ENCODE measurements at places on chromosomes 3 and 15.

GRCh38 chr3:44455318-44455717 is 22.2 kb downstream of the ZNF445 start:
- DNase-seq, result no peak

GRCh38 chr15:80915472-80915871 is 74.1 kb downstream of the MESD start:
- DNase-seq, result no peak

- DNase-seq, result no peak
These were observed 95.4 kb downstream of the CACNA1D start for GRCh38 chr3:53589806-53590205.

GRCh38 chr3:193897731-193898180 is 238.2 kb upstream of the HES1 start:
- DNase-seq, result no peak

GRCh38 chr3:152395764-152396163 is 127.0 kb downstream of the MBNL1 start:
- no peak for DNase-seq

DNA sequence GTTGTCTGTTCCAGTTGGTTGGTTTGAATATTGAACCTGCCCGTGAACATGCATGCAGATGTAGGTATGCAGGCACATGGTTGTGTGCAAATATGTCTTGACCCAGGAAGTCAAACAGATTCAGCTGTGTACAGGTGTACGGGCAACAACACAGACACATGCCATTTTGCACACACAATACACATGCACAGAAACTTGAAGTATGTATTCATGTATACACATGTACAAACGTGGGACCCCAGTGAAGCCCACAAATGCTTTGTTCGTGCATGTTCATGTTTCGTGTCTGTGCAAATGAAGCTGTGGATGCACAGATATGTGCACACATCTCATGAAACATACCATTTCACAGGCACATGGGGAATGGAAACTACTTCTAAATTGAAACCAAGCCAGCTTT is 30.7 kb downstream of the IDH3A start:
- DNase-seq, result no peak

DNA sequence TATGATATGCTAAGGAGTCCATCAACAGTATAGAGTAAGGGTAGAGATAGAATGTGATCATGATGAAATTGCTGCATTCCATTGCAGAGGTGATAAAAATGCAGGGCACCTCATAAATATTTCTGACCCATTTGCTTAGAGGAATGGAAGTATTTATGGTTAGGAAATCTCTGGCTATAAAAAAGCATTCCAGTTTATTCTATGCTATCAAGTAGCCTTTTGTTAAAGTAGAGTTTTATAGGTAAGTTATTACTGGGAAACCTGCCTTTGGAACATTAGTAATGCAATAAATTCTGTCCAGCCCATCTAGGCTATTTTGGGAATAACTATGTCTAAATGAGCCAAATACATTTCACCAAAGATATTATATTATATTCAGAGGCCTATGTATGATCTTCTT is 19.8 kb upstream of the STRIT1 start:
- no peak for DNase-seq

DNA sequence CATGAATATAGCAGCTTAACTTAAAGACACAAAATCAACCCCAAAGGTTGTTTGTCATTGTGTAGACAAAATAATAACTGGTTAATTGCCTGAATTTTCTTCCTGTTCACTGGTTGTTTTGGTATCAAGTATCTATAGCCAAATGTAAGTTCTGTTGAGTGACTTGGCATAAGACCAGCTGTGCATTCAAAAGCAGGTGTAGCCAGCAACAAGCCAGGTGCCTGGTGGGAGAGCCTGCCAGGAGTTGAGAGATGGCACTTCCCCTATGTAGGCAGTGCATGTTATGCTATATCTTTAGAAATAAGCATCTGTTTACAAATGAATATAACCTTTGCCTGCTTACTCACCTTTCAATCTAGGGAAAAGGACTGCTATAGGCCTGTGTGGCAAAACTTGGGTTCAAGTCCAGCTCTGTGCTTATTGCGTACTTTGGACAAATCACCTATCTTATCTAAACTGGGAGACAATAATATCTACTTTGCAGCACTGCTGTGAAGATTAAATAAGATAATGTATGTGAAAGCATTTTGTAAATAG is 84.9 kb upstream of the TBL1XR1 start:
- no peak for DNase-seq

DNA sequence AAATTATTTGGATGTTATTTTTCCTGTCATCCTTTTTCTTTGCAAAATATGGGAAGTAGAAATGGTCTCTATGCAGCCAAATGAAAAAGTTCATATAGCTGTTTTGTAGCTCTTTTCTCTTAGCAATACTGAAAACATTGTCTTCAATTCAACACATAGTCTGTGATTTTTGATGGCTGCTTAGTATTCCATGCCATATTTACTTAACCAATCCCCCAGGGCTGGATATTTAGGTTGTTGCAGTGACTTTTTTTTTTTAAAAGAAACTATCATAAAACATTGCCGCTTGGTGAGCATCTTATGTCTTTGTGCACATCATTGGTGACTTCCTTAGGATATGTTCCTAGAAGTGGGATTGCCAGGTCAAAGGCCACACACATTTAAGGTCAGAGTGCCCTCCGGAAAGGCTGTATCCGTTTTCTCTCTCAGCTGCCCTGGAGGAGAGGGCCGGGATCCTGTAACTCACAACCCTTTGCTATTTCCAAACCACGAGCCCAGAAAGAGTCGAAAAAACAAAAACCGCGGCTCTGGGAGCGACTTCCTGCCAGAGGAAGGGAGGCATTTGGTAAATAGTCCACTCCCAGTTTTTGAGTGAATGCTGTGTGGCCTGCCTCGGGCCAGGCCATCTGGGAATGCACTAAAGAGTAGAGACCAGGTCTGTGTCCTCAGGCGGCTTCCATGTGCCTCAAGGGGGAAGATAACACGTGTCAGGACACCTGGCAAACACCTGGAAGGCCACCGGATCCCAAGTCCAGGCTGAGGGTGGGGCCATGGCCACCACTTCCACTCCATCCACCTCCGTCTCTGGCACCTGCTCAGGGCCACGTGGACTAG is 41.9 kb downstream of the SMAD6 start:
- no peak for DNase-seq

- DNase-seq, result no peak
These were observed 107.7 kb downstream of the THRB start for GRCh38 chr3:24387000-24387399.

DNA sequence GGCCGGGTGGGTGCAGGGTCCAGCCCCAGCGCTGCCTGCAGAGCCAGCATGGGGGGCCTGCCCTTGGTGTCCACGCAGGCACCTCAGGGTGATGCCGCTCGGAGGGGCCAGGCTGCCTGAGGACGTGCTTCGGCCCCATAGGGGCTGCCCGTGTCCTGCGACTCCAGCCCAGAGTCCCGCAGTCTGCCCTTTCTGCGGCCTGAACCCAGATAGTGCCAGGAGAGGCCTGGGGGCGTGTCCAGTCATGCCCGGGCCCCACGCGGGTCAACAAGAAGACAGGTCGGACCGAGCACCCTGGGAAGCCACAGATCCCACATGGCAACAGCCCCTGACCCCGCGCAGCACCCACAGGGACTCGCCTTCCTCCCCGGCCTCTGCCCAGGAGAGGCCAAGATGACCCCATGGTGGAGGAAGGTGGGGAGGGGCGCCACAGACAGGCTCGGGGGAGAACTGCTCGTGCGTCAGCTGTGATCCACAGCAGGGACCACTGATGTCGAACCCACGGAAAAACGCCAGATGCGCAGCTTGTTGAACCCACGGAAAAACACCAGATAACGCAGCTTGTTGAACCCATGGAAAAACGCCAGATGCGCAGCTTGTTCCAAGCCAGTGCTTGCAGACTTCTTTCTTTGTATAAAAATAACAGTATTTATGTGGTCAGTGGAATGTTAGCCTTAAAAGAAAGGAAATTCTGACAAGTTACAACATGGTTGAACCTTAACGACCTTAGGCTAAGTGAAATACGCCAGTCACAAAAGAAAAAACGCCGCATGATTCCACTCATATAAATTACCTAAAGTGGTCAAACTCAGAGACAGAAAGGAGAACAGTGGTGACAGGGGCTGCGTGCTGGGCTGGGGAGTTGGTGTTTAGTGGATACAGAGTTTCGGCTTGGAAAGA is 28.5 kb downstream of the CYFIP1 start:
- DNase-seq, result no peak

DNA sequence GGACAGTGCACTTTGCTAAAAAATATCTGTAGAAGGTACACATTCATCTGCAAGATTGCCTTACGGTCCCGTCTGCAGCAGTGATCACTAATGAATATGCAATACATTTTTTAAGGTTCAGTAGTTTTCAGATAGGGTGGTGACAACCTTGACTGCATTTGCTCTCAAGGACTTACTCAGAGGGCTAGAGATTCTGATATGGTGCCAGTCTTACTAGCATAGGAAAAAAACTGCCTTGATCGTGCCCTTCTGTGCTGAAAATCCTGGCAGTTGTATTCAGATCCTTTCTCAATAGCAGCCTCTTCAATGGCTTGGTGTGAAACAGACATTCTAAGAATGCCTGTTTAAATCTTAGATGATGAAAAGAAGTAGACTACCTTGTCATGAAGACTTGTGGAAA is 411.9 kb upstream of the CCDC54 start:
- no peak for DNase-seq

DNA sequence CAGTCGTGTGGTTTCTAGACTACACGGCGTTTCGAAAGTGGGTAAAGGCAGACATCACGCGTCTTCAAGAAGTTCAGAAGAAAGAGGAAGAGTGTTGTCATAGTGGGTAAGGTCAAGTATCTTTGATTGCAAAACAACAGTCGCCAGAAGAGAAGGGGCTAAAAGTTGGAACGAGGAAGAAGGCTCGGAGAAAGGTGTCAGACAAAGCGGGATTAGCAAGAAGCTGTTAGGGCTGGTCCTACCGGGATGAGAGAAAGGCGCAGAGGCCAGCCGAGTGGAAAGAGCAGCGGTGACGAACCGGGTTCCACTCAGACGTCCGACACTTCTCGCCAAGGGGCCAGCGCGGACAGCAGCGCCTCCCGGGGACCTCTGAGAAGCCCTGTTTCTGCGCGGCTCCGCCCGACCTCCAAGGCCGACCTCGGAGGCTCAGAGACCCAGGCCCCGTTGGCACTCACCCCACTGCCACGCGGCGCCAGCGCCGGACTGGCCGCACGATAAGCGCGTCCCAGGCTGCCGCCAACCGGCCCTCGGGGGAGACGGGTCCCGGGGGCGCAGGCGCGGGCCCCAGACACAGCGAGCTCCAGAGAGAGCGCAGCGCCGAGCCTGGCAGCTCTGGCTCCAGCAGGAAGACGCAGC is 436 bp downstream of the ADPGK start:
- no peak for DNase-seq

GRCh38 chr3:58384381-58385090 is 49.1 kb downstream of the PDHB start:
- no peak for DNase-seq

DNA sequence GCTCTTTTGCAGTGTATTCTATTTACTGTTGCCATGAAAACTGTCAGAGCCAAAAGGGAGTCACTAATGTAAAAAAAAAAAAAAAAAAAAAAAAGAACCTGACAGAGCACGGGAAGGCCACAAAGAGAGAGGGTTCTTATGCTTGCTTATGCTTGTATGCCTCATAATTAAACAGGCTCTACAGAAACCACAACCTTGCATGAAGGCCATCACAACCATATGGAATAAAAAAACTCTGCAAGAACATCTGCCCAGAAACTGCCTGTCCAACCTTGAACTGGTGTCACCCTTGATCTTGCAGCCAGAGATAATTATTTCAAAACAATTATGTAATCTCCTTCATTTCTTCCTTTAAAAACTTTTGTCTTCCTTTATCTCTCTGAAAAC is 50.1 kb downstream of the CFAP20DC start:
- no peak for DNase-seq

GRCh38 chr15:81887912-81888311 is 157.9 kb downstream of the MEX3B start:
- no peak for DNase-seq

- no peak for DNase-seq
These were observed 3.2 kb downstream of the MGLL start for GRCh38 chr3:127819086-127819485.

DNA sequence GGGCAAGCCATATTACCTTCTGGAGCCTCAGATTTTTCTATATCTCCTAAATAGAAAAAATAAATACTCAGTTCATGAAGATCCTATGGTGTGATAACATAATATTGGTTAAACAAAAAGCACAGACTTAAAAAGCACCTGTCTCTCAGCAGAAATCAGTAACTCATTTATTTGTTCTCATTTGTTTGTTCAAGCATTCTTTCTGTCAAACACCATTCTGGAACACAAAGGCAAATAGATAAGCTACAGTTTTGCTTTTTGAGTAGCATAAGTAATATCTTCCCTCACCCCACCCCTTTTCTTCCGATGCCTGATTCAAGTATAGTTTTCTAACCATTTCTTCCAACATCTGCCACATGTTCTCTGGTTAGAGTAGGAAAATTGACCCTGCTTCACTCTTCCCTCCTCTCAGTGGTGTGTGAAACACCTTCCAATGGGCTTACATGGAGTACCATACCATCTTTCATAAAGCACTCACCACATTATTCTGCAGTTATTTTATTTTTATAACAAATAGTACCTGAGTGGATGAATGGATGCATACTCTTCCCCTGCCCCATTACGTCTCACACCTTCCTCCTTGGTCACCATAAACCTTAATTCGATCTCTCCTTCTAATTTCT is 8.4 kb upstream of the IL1RAP start:
- DNase-seq, result no peak

- DNase-seq, result no peak
These were observed 6.1 kb upstream of the LTF start for GRCh38 chr3:46470831-46471230.

- no peak for DNase-seq
These were observed 208.0 kb upstream of the MME start for GRCh38 chr3:154872074-154872473.

GRCh38 chr3:117272274-117272673 is 562.7 kb downstream of the TUSC7 start:
- no peak for DNase-seq

GRCh38 chr15:52491472-52491871 is 37.2 kb downstream of the MYO5A start:
- no peak for DNase-seq

- no peak for DNase-seq
These were observed 60.4 kb downstream of the LYZL4 start for GRCh38 chr3:42349765-42350594.

GRCh38 chr15:68402432-68403160 is 29.4 kb downstream of the ITGA11 start:
- no peak for DNase-seq

GRCh38 chr3:111748132-111748531 is 110.9 kb upstream of the PHLDB2 start:
- DNase-seq, result no peak

DNA sequence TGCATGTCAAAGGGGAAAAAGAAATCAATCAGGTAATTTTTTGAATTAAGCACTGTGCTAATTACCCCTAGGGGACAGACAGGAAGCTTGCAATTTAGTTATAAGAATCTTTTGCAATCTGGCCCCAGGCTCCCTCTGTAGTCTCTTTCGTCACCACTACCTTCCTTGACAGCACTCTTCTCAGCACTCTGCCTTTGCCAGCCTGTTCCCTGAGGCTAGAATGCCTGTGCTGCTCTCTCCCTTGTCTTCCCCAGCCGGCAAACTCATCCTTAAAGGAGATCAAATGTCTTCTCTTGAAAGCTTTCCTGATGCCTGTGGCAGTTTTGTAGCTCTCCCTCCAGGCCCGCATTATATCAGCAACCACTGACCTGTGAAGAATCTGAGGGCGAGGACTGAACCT is 32.4 kb upstream of the PRTG start:
- DNase-seq, result no peak

Data from activated naive CD8-positive, alpha-beta T cell treated with anti-CD3 and anti-CD28 coated beads, Interleukin-2, amount 50 U/mL, for 16 hours (primary cell).